ENCODE measurements at places on chromosomes 12 and 14.

DNA sequence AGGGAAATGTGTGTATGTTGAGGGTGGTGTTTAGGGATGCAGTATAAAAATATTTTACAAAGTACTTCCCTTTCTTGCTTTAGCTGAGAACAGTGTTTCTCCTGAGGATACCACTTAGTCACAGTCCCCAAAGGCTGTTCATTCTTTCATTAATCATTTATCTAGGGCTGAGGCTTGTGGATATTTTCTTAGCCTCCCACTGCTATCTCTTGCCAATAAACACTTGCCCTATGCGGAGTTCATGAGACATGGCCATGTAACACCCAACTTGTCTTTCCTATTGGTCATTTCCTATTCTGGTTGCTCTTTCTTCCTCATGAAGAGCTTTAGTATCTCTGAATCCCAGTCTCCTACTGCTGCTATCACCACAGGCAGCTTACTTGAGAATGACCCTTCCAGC is 75.1 kb downstream of the ETNK1 start:
- no peak for DNase-seq

DNA sequence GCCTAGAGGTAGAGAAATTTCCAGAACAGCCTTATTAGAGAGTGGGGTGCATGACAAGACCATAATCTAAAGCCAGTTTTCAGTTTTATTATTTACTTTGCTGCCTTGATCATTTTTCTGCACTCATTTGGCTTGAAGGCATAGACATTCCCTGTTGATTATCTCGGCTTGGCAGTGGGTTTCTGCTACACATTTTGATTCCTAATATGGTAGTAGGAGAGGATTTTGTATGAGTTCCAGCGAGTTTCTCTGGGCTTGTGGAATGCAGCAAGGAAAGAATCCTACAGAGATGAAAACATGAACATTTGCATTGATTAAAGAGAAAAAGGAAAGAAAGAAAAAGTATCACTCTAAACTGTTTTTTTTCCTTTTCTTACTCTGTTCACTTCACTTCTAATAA is 281.2 kb downstream of the PAWR start:
- DNase-seq = no peak

DNA sequence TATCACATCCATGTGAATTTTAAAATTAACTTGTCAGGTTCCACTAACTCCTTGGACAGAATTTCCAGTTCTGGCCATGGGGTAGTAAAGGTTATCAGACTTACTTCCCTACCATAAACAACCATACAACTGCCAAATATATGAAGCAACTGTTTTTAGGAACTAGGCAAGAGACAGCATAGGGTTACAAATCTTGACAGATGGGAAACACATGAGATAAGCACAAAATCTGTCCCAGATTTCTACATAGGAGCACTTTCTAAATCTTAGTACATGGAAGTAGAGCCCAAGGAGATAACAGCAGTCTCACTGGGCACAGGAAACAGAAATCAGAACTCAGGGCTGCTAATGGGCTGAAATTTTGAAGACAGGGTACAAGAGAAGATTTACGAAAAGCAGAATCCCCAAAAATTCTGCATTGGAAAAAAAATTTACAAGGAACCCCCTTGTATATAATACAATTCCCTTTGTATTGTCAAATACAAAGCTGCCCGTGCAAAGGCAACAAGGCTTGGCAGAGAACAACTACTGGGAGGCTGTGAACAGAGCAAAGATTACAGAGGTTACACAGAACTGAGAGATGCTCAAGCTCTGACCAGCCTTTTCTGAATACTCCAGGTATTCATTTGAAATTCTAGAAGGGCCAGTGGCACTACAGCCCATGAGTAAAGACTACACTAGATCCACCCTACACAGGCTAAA is 43.2 kb downstream of the GALNT4 start:
- no peak for DNase-seq

- no peak for DNase-seq
Observed at GRCh38 chr14:101152855-101153254, 249.3 kb upstream of the RTL1 start.

DNA sequence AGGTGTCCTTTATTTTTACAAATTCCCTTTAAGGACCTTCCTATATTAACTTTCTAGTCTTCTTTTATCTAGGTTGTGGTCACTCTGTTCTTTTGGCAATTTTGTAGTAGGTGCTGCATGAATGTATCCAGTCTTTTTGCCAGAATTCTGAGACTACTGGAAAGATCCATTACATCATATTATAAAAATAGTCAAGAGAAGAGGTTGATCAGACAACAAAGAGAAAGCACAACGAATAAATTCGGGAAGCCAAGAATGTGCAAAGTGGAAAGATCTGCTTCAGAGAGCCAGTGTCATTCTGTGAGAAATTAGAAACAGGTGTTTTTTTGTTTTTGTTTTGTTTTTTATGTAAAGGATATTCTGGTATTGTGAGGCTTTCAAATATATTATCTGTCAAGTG is 15.8 kb upstream of the SLC16A7 start:
- no peak for DNase-seq

DNA sequence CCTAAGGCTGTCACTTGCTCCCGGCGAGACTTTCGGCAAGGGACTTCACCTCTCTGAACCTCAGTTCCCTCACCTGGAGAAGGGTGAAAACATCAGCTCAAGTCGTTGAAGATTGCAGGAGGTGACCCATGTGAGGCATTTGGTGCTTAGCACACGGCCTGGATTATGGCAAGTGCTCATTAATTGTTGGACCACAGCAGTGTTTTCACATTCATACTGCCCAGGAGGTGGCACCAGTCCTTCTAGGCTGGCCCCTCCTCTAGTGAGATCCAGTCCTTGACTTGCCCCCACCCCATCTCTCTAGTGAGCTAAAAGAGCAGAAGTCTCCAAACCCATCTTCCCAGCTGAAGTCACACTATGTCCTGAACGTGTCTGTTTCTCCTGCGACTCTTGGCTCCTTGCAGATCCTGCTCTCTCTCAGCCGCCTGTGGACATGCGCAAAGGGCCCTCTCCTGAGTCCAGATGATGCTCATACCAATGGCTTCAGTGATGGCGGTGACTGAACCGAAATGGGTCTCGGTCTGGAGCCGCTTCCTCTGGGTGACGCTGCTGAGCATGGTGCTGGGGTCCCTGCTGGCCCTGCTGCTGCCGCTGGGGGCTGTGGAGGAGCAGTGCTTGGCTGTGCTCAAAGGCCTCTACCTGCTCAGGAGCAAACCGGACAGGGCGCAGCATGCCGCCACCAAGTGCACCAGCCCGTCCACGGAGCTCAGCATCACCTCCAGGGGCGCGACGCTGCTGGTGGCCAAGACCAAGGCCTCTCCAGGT is 1.6 kb downstream of the FICD start:
- DNase-seq = no peak

- no peak for DNase-seq
Observed at GRCh38 chr12:42957136-42957535, 367.6 kb upstream of the PRICKLE1 start.

DNA sequence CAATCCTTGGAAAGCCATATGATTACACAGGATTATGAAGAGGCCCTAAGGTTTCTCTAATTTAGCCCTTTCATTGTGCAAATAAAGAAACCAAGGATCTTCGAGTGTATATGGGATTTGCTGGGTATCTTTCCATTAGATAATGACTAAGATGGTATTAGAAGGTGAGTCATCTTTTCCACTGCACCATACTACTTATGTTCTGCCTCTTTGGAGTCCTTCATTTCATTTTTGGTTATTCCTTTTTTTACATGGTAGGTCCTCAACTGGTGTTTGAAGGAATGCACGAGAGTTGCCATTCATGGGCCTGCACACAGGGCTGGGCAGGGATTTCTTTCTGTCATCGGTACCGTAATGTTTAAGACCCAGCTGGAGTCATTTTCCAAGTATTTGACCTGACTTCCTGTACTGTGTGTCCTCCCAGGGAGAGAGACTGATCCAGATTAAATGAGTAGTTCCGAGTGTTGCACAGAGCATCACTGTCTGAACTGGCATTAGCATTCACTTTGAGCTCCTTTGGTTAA is 85.7 kb downstream of the BORCS5 start:
- no peak for DNase-seq

DNA sequence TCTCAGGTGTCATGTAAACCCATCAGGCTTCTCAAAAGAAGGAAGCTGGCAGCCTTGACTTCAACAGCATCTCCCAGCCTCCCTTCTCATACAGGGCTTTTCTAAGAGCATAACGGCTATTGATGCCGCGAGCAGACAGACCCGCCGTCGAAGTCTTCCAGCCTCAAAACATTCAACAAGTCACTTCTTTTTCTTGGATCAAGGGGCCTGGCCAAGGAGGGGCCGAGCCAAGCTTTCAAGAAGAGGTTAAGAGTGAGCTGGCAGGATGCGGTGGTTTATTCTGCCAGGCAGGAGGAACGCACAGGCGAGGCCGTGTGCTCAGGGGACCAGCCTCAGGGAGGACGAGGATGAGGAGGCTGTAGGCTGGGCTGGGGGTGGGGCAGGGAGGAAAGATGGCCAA is 102.9 kb upstream of the RFLNA start:
- no peak for DNase-seq

GRCh38 chr14:99136047-99136400 is 136.0 kb downstream of the BCL11B start:
- DNase-seq = no peak

DNA sequence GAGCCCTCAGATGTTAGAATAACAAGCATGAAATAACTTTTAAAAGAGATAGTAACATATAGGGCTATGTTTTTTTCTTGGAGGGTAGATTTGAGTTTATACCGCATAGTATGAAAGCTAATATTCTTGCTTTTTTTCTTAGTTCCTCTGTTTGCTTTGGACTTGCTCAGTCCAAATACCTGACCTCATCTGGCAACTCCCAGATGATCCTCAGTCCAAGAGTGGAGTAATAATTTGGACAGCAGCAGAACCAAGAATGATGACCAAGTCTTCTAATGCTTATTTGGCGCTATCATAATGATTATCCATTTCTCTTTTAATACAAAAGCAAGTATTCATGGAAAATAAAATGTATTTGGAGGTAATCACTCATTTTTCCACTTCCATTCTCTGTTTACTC is 45.6 kb downstream of the GUCY2C start:
- no peak for DNase-seq

DNA sequence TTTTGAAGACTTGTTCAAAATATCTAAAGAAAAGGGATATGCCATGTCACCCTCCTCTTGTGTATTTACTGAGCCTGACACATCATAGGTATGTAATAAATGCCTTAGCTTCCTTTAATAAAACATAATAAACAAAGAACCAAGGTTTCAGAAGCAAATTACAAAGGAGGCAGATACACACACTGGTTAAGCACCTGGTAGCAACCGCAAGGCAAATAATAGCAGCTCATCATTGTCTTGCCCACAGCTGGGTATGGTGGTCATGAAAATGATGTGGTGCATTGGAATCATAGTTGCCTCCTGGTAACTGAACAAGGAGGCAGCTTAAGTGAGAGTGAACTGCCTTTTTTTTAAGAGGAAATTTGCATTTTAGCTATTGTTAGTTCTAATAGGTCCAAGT is 39.0 kb downstream of the PAX9 start:
- no peak for DNase-seq

DNA sequence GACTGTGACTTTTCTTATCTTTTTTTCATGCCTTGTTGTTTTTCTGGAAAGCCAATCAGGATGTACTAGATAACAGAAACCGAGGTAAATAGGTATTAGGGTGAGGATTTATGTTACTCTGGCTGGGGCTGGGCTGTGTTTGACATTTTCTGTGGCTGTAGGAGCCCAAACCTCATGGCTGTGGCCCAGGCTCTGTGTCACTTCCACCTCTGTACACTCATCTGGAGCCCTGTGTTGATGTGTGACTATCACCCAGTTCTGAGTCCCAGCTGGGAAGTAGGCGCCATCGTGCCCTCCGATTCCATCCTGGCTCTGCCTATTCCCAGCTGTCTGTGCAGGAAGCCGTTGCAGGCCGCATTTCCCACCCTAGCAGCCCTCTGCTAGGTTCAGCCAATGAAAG is 1.6 kb upstream of the HHIPL1 start:
- DNase-seq = no peak

GRCh38 chr14:94342334-94342934 is 19.3 kb upstream of the SERPINA6 start:
- no peak for DNase-seq

DNA sequence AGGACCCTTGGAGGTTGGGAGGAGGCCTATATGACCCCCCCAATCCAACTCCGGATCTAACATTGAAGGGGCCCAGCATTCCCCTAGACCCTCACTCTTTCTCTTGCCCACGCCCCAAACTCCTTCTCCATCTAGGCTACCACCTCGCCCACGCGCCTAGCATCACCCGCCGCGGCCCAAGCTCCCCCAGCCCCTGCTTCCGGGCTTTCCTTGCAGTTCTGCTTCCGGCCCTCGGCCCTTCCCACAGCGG is 445 bp downstream of the CERS5 start:
- no peak for DNase-seq

DNA sequence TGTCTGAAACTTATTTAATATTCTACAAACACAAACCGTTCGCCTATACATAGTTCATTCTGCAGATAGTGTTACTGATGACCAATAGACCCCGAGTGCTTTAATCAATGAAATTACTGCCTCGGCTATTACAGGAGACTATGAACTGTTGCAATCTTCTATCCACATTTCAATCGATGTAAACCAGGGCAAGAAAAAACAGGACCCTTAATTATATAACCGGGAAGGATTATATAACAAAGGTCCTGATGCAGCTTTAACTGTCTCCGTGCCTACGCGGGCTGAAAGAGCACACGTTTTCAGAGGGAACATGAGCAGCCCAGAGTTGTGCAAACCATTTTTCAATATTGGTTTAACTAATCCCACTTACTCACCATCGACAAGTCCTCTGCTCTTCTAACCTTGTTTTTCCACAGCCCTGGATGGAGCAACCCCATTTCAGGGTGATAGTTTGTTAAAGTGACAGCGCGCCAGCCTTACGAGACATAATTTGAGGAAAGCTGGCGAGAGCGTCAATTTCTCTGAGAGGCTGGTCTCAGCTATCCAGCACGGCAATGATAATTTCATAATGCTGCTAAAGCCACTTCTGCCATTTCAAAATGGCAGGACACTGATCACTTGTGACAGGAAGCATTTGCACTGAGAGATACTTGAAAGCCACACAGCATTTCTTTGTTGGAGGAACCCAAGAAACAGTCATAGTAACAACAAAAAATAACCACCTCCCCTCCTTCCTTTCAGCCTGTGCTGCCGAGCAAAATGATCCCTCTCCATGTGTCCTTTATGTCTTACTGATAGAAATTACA is 184.6 kb downstream of the FOXN3 start:
- no peak for DNase-seq

DNA sequence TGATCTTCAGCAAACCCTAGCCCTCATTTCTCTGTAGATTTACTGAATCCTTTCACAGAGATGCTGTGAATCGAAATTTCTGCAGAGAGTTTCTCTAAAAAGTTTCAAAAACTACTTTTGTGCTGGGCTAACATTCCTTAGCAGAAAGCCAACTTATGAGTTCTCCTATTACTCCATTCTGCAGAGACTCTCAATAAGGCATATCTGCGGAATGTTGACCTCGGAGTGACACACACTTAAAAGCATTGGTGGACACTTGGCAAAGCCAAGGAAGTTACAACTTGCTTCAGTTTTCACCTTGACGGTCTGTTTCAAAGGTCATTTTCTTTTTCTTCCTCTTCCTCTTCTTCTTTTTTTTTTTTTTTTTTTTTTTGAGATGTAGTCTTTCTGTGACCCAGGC is 75.8 kb downstream of the WIF1 start:
- DNase-seq = no peak

All from GM12891 (cell line).